ENCODE measurements at places on chromosomes 3 and 15.

GRCh38 chr3:13028010-13028821 is 45.0 kb downstream of the IQSEC1 start:
- DNase-seq: no peak

- no peak for DNase-seq
These were observed 26.6 kb upstream of the TAFA4 start for GRCh38 chr3:68958932-68959331.

DNA sequence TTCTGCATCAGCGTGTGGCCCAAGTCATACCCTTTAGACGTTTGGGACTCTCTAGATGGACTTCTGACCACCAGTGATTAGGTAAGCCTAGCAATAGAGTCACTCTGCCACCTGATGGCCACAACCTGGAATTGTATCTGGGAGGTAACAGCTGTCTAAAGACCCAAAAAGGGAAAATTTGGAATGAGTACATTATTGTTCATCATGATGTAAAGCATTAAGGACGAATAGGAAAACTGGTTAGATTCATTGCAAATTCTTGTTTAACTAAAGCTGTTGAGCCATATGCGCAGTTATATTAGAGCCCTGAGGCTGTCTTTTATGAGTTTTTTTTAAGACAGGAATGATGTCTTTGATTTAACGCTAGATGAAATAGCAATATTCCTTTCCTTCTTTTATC is 63.6 kb downstream of the FAM81A start:
- peak; percentile 50 for DNase-seq

GRCh38 chr3:67462187-67462586 is 192.2 kb downstream of the SUCLG2 start:
- no peak for DNase-seq

GRCh38 chr15:58247855-58248842 is 110.0 kb downstream of the AQP9 start:
- DNase-seq: no peak

GRCh38 chr3:197454014-197454413 is 101.8 kb downstream of the BDH1 start:
- peak; percentile 46 for DNase-seq

DNA sequence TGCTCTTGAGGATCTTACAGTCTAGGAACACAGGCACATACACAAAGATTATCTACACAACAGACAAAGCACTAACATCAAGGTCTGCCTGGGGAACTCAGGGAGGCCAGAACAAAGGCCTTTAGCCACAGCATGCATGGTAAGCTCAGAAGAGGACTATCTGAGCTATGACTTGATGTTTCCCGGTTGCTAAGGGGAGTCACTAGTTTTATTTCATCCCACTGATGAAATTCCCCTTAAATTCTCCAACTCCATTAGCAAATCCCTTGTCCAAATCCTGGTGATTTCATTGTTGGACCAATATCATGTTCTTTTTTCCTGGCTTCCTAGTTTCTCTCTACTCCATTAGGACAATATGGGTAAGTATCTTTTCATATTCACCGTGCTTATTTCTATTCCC is 23.3 kb downstream of the FBN1 start:
- DNase-seq: no peak

DNA sequence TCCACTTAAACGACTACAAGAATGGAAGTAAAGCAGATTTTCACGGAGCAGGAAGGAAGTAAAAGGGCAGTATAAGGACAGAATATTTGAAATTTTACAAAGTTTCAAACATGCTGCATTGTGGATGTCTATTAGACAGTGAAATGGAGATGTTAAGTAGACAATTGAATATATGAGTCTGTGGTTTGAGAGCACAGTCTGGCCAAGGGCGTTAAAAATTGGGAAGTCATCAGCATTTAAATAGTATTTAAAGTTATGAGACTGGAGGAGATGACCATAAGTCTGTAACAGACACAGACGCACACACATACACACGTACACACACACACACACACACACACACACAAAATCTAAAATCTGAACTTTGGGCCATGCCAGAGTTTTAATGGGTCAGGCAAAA is 935.9 kb downstream of the EPHA3 start:
- DNase-seq: no peak

DNA sequence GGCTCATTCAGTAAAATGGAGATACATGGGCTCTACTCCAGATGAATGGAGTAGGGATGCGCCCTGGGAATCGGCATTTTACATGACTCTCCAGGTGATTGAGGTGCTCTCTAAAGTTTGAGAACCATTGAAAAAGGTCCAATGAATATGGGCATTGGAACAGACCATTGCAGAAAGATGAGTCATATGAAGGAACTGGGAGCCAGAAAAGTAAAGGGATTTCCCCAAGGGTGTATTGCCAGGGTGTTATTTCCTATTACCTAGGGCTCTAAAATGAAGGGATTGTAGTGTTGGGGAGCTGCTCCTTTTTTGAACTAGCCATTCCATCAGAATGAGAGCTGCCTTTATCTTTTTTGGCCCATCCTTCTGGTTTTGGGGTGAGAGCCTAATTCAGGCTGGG is 21.7 kb downstream of the CLDN11 start:
- no peak for DNase-seq

DNA sequence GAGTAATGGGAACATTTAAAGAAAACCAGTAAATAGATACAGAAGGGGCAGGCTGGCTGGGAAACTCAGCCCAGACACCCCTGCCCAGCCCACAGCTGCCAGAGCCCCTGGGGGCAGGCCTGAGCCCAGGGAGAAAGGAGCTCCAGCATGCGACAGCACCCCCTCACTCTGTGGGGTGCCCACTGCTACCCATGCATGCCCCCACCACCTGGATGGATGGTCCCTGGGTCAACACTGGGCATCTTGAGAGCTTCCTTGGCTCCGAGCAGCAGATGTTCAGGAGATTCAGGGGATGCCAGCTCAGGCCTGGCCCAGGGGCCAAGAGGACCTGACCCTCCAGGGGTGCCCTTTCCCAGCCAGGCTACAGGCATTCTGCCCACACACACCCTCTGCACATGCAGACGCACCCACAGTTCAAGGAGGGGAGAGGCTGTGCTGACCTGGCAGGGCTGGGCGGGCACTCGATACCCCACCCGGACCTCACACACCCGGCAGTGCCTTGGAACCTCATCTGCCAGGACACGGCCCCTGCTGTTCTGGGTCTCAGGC is 31.5 kb downstream of the PTH1R start:
- DNase-seq: no peak

DNA sequence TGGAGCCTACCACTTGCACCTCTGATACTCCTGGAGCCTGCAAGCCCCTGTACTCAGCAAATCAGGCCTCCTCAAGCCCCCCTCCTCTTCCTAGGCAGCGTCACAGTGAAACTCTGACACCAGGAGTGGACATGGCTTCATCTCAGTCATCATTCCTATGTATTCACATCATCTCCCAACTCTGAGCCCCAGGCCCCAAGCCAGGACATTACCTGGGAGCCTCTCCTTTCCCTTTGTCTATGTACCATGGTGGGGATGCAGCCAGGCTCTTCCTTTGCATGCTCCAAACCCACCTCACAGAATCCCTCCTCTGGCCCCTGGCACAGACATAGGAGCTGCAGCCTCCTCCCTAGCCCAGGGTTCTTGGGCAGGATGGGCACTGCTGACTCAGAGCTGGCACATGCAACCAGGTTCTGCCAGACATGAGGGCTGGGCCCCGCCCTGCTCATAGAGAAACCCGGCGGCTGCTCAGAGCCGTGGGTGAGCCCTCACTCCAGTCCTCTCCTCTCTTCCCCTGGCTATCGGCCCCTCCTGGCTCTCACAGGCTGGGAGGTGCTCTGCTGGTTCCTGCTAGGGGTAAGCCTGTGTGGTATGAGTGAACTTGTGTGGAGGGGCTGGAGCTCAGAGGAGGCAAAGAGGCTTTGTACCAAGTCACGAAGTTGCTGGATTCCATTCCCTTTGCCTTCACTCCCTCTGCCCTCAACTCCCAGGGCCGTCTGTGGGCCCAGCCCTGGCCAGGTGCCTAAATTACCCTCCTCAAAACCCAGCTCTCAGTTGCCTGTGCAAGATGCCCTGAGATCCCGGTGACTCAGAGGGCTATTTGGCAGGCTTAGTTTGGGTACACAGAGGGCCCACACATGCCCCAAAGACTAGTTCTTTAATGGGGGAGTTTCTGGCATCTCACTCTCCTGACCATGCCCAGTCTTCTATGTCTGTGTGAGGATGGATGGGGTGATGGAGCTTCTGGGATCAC is 1.9 kb upstream of the PLCD1 start:
- peak; percentile 60 for DNase-seq

- DNase-seq: no peak
These were observed 82.4 kb downstream of the EBLN2 start for GRCh38 chr3:73143821-73144237.

- no peak for DNase-seq
These were observed 151.3 kb downstream of the CACNA1D start for GRCh38 chr3:53645754-53646153.

DNA sequence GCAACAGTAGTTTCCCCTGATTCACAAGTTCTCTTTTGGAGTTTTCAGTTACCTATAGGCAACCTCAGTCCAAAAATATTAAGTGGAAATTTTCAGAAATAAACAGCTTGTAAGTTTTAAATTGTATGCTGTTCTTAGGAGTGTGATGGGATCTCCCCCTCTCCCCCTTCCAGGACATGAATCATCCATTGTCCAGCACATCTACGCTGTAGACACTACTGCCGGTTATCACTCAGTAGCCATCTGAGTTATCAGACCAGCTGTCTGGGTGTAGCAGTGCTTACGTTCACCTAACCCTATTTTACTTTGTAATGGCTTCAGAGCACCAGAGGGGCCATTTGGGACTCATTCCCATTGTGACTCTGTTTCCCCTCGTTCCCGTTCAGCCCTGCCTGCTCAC is 96.7 kb upstream of the PLXNA1 start:
- no peak for DNase-seq

DNA sequence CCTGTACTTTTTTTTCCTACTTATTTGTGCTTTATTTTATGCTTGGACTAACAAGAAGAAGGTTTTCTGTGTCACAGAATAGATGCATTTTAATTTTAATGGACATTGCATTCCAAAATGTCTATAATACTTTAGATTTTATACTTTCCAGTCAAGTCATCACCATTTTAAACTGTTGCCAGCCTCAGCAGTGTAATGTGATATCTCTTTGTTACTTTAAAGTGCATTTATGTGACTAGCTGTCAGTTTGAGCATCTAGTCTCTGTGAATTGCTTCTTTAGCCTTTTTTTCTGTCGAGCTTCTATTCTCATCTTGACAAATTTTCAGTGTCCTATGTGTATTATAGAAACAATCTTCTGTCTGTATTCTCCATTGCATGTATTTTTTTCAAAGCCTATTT is 511.4 kb upstream of the CBLB start:
- no peak for DNase-seq

GRCh38 chr3:30607032-30607833 is 832 bp downstream of the TGFBR2 start:
- DNase-seq: peak; percentile 79

GRCh38 chr3:14487086-14487485 is 53.1 kb downstream of the GRIP2 start:
- DNase-seq: no peak

- DNase-seq: no peak
These were observed 191.8 kb downstream of the MAGI1 start for GRCh38 chr3:65846936-65847335.

DNA sequence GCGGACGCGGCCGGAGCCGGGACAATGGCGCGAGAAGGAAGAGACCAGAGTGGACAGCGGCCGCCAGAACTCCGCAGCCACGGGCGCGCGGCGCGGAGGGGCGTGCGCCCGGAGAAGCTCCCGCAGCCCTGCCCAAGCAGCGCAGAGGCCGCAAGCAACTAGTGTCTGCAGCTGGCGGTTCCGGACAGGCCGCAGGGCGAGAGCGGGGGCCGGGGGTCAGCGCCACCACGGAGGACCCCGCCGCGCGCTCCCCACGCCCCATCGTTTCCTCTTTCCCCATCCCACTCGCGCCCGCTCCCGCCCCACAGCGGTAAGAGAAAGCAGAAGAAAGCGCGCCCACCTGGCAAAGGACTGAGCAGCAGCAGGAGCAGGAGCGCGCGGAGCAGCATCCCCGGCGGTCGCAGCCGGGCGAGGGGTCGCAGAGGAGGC is 440 bp downstream of the PRTG start:
- DNase-seq: no peak

DNA sequence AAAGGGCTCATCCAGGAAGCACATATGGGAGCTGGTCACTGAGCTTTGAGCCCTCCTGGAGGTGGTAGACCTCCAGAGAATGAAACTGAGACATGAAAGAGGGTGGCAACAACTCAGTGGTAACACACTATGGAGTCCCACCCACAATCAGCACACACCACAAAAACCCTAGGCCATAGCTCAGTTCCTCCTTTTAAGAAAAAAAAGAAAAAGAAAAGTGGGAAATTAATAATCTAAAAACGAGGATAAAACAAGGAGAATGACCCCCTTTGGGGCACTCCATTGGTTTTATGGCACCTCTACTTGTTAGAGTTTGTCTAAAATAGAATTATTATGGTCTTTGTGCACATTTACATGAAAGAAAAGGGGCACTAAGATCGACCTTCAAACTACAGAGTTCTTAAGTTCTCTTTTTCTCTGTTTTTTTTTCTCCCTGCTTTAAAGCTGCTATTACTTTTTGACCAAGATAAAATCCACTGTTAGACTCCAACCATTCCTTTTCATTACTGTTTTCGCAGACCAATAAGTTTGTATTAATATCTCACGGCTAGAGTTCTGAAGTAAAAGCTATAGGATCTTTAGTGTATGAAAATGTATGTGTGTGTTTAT is 40.2 kb upstream of the ZBTB20 start:
- no peak for DNase-seq

GRCh38 chr15:41659190-41659589 is 1.0 kb upstream of the MGA start:
- no peak for DNase-seq

DNA sequence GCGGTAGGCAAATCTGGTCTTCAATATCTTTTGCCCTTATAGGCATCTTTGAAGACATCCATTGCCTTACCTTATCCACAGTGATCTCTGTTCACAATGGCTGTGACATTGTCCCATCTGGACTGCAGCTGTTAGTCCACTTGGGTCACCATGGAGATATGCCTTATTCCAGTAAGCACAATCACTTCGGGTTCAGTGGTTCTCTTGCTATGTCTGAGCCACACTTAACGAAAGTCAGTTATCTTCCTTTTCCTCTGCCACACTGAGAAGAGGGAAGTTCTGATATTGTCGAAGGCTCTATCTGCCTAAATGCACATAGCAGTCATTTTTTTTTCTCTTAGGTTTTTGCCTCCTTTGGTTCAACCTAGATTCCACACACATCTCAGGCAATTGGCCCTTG is 119.0 kb upstream of the SATB1 start:
- no peak for DNase-seq

- no peak for DNase-seq
These were observed 150.4 kb downstream of the TIGIT start for GRCh38 chr3:114444216-114444615.

Measured in activated CD8-positive, alpha-beta memory T cell treated with anti-CD3 and anti-CD28 coated beads, Interleukin-2, amount 10 ng/mL, durations not matched to agents 7 days and 5 days (primary cell).